Spleen (tissue), 13 donors: ENCODE measurements at places on chromosomes 4 and X. TPM values are rescaled to one million over a fixed set of nuclear protein-coding genes. Genes with fewer than 3 reads are reported as not detected.
A peak's percentile ranks its signal among the peaks of the same experiment; 100 is the strongest.

Gene GAB3
- total RNA-seq, result 22.1 TPM

Gene POF1B
- total RNA-seq, result 2.8 TPM

Gene HSFX2
- total RNA-seq, result 1.1 TPM

Gene USP26
- not detected for total RNA-seq

Gene SAGE1
- not detected for total RNA-seq

DNA sequence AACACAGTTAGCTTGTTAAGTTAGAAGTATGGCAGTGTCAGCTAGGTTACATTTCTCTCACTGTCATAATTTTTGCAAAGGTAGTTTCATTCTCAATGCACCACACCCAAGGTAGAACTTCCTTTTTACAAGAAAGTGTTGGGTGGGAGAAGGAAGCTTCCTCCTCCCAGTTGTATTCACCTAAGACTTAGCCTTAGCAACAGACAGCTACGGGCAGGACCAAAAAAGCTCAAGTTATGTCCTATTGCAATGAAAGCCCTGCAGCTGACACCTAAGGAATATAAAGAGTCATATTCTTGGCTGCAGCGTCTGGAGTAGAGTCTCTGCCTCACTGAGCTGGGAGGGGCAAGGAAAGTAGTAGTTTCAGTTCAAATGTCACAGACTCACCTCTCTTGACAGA lies 25.1 kb upstream of the PRDM8 start:
- no peak overlapping the region for H3K4me3 ChIP-seq
- no peaks in the 10 kb centered on the region for H3K27me3 ChIP-seq
- H3K4me1 ChIP-seq, result peaks cover 27% of the 10 kb centered on the region
- H3K27ac ChIP-seq, result peak overlapping the region; percentile 61
- no peak for DNase-seq

GRCh38 chrX:119738742-119739141 lies 19.6 kb upstream of the SOWAHD start:
- no peak overlapping the region for H3K27ac ChIP-seq
- no peak overlapping the region for H3K4me3 ChIP-seq
- no peaks in the 10 kb centered on the region for H3K36me3 ChIP-seq
- H3K4me1 ChIP-seq, result no peaks in the 10 kb centered on the region
- no peaks in the 10 kb centered on the region for H3K27me3 ChIP-seq
- peak; percentile 24 for DNase-seq

- H3K36me3 ChIP-seq, result no peaks in the 10 kb centered on the region
- H3K27me3 ChIP-seq, result no peaks in the 10 kb centered on the region
- no peak overlapping the region for H3K27ac ChIP-seq
- DNase-seq, result no peak
Measured at GRCh38 chrX:56268888-56269287, 36.7 kb downstream of the KLF8 start.

DNA sequence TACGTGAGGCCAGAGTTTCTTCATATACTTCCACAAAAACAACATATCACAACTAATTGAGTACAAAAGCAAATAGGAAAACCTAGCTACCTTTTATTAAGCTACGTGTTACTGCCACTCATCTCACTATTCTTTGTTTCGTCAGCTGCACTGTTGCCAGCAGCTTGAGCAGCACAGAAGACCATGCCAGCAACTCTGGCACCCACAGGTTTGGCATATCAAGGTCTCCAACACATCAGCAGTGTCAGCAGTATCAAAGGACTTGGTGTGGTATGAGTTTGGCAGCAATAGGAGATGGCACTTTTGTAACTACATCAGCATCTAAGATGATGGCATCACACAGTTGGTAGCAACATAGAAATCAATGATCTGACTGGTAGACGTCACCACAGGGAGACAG lies 30.7 kb downstream of the CDKL2 start:
- no peak overlapping the region for H3K27ac ChIP-seq
- H3K36me3 ChIP-seq, result no peaks in the 10 kb centered on the region
- no peaks in the 10 kb centered on the region for H3K4me1 ChIP-seq

DNA sequence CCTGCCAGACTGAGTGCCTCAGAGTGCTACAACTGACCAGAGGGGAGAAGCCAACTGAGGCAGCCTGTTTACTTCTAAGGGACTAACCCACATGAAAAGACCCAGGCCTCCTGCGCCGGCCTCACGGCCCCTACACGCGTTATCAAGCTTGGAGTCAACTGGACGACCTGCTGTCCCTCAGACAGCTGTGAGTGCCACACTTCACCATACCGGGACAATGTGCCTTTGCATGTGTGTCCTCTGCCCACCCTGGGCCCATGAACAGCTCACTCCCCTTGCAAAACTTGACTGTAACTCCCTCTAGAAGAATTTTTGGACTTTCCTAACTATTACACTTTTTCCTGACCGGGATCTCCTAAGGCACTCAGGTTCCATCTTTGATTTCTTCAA lies 1.8 kb downstream of the NOP14 start:
- no peaks in the 10 kb centered on the region for H3K27me3 ChIP-seq
- peak overlapping the region; percentile 88 for H3K27ac ChIP-seq
- no peaks in the 10 kb centered on the region for H3K36me3 ChIP-seq
- H3K4me1 ChIP-seq, result peaks cover 68% of the 10 kb centered on the region
- peak; percentile 78 for DNase-seq
- H3K4me3 ChIP-seq, result no peak overlapping the region

GRCh38 chr4:138935-139334 lies 14.6 kb downstream of the ZNF718 start:
- H3K4me3 ChIP-seq, result no peak overlapping the region
- no peaks in the 10 kb centered on the region for H3K27me3 ChIP-seq
- peaks cover 78% of the 10 kb centered on the region for H3K36me3 ChIP-seq

GRCh38 chr4:68963374-68963773 lies 11.8 kb upstream of the UGT2A3 start:
- H3K27me3 ChIP-seq, result no peaks in the 10 kb centered on the region
- no peaks in the 10 kb centered on the region for H3K36me3 ChIP-seq
- DNase-seq, result no peak
- no peaks in the 10 kb centered on the region for H3K4me1 ChIP-seq
- H3K27ac ChIP-seq, result no peak overlapping the region

DNA sequence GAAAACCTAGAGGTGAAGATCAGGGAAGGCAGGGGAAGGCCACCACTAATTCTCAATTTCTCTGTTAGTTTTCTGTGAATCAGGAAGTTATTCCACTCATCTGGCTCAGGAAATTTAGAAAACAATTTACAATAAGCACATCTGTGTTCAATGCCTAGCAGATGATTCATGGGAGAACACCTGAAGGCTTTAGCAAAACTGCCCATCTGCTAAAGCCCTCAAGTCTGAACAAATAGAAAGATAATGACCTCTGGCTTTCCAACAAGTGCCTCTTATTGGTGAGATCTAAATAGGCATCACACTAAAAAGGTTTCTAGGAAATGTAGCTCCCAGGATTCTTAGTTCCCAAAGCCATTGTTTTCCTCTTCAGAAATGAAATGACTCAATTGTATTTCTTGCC lies 122.1 kb upstream of the GNPDA2 start:
- H3K27me3 ChIP-seq, result no peaks in the 10 kb centered on the region
- H3K27ac ChIP-seq, result no peak overlapping the region
- no peaks in the 10 kb centered on the region for H3K4me1 ChIP-seq
- H3K4me3 ChIP-seq, result no peak overlapping the region
- H3K36me3 ChIP-seq, result no peaks in the 10 kb centered on the region
- DNase-seq, result no peak

GRCh38 chr4:150176547-150176946 lies 98.3 kb downstream of the DCLK2 start:
- H3K27me3 ChIP-seq, result no peaks in the 10 kb centered on the region
- H3K36me3 ChIP-seq, result no peaks in the 10 kb centered on the region
- no peak for DNase-seq
- H3K4me1 ChIP-seq, result no peaks in the 10 kb centered on the region
- H3K27ac ChIP-seq, result no peak overlapping the region

GRCh38 chrX:73215246-73215645 lies 595 bp upstream of the NAP1L2 start:
- H3K36me3 ChIP-seq, result no peaks in the 10 kb centered on the region
- peak overlapping the region; percentile 39 for H3K4me3 ChIP-seq

DNA sequence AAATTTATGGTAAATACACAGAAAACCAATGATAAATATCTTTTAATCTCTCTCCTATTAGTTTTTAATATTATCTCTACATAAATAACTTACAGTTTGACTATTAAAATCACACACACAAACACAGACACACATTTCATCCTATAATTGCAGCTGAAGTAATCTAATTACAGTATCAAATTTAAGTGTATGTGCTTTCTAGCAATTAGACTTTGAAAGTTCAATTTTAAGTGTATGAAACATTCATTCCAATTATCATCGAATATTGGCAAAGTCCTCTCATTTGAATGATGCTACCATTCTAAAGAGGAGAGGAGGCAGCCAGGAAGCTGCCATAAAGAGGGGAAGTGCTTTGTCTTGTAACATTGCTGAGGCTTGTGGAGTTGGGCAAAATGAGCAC lies 221.2 kb upstream of the PABPC4L start:
- no peaks in the 10 kb centered on the region for H3K27me3 ChIP-seq
- H3K27ac ChIP-seq, result no peak overlapping the region
- H3K36me3 ChIP-seq, result no peaks in the 10 kb centered on the region
- no peak for DNase-seq
- H3K4me1 ChIP-seq, result no peaks in the 10 kb centered on the region

DNA sequence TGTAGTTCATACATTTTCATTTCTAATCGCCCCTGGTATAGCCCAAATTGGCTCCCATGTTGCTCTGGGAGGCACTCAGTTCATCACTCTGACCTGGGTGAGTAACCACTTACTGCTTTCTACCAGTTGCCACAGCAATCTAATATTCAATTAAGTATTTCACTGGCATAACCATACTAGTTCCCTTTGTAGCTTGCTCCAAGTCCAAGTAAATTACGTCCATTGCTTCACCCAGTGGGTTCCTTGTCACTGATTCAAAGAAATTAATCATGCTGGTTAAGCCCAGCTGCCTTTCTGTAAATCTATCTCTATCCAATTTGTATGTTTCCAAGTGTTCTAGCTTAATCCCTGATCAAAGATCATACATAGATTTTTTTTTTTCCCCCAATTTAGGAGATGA lies 92.0 kb upstream of the CBR4 start:
- H3K4me1 ChIP-seq, result peaks cover 9% of the 10 kb centered on the region
- H3K27me3 ChIP-seq, result no peaks in the 10 kb centered on the region
- no peak overlapping the region for H3K4me3 ChIP-seq
- no peak overlapping the region for H3K27ac ChIP-seq
- DNase-seq, result no peak

- no peaks in the 10 kb centered on the region for H3K36me3 ChIP-seq
- no peaks in the 10 kb centered on the region for H3K27me3 ChIP-seq
- DNase-seq, result no peak
- no peak overlapping the region for H3K27ac ChIP-seq
- no peak overlapping the region for H3K4me3 ChIP-seq
- H3K4me1 ChIP-seq, result no peaks in the 10 kb centered on the region
Measured at GRCh38 chr4:145279122-145279960, 99.0 kb upstream of the OTUD4 start.

- no peak overlapping the region for H3K4me3 ChIP-seq
- H3K27ac ChIP-seq, result no peak overlapping the region
- no peak for DNase-seq
- peaks cover 6% of the 10 kb centered on the region for H3K4me1 ChIP-seq
Measured at GRCh38 chr4:127209580-127210095, 423.1 kb upstream of the INTU start.

- H3K4me3 ChIP-seq, result no peak overlapping the region
Measured at GRCh38 chr4:152708361-152708760, 28.6 kb upstream of the TMEM154 start.

GRCh38 chr4:143225167-143225566 lies 40.5 kb downstream of the USP38 start:
- H3K4me3 ChIP-seq, result no peak overlapping the region
- H3K27ac ChIP-seq, result no peak overlapping the region
- no peaks in the 10 kb centered on the region for H3K4me1 ChIP-seq
- H3K27me3 ChIP-seq, result no peaks in the 10 kb centered on the region

GRCh38 chr4:76546759-76547742 lies 112.0 kb downstream of the SHROOM3 start:
- no peaks in the 10 kb centered on the region for H3K36me3 ChIP-seq
- no peaks in the 10 kb centered on the region for H3K4me1 ChIP-seq
- DNase-seq, result no peak
- H3K27me3 ChIP-seq, result no peaks in the 10 kb centered on the region
- no peak overlapping the region for H3K4me3 ChIP-seq

GRCh38 chrX:116236666-116237065 lies 66.1 kb downstream of the AGTR2 start:
- no peaks in the 10 kb centered on the region for H3K4me1 ChIP-seq
- no peak for DNase-seq
- H3K4me3 ChIP-seq, result no peak overlapping the region

DNA sequence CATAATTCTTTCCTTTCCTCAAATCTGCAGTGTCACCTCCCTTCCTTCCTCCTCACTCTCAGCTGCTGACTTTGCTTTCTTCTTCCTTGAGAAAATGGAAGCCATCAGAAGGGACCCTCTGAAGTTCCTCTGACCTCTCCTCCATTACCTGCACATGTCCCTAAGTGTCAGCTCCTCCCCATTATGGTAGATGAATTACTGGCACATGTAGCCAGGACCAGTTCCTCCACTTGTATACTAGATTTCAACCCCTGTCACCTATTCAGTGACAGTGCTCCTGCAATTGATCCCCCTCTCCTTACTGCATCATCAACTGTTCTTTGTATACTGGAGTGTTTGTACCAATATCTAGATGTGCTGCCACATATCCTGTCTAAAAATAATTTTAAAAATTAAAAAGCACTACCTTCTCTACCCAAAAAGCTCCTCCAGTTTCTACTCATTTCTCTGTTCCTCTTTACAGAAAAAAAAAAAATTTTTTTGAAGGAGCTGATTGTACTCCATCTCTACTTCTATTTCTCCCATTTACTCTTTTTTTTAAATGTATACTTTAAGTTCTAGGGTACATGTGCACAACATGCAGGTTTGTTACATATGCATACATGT lies 78.6 kb downstream of the CLCN5 start:
- no peaks in the 10 kb centered on the region for H3K36me3 ChIP-seq
- H3K27me3 ChIP-seq, result no peaks in the 10 kb centered on the region
- H3K27ac ChIP-seq, result no peak overlapping the region
- no peak overlapping the region for H3K4me3 ChIP-seq
- DNase-seq, result no peak

GRCh38 chrX:31353095-31353494 lies 281.3 kb upstream of the FTHL17 start:
- no peaks in the 10 kb centered on the region for H3K36me3 ChIP-seq
- H3K4me1 ChIP-seq, result no peaks in the 10 kb centered on the region
- no peak overlapping the region for H3K4me3 ChIP-seq
- no peak overlapping the region for H3K27ac ChIP-seq
- no peaks in the 10 kb centered on the region for H3K27me3 ChIP-seq
